ENCODE measurements at places on chromosomes 4 and X.

GRCh38 chrX:17919896-17920446 lies 58.9 kb upstream of the RAI2 start:
- no peak for DNase-seq

DNA sequence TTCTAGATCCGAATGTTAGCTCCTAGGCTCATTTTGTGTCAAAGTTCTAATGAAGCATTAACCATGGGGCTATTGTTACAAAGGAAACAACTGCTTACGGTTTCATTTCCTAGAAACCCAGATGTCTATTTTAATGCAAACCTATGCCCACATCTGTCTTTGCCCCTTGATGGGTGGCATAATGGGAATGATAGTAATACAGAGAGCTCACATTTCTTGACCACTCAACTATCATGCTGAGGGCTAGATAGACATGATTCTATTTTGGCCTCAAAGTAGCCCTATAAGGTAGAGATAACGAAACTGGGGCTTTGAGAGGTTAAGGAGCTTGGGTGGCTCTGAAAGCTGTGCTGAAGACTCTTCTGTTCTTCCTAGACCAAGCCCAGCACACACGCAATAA lies 1.9 kb downstream of the TLR7 start:
- DNase-seq, result no peak

DNA sequence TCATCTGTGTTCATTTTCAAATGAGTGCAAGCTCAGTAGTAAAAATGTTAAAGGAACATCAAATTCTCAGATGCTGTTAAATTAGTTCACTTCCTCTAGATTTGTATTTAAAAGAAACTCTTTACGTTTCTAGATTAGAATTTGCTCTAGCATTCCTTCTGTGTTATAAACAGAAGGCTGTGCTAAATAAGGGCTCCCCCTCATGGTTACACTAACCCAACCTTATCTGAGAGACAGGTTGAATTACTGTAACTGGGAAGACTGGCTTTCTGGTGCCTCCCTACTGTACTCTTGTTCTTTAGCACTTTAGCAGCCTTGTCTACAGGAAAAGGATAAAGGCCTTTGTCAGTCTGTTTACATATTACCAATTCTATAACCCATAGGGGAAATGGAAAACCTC lies 56.8 kb downstream of the RXFP1 start:
- peak; percentile 2 for DNase-seq

DNA sequence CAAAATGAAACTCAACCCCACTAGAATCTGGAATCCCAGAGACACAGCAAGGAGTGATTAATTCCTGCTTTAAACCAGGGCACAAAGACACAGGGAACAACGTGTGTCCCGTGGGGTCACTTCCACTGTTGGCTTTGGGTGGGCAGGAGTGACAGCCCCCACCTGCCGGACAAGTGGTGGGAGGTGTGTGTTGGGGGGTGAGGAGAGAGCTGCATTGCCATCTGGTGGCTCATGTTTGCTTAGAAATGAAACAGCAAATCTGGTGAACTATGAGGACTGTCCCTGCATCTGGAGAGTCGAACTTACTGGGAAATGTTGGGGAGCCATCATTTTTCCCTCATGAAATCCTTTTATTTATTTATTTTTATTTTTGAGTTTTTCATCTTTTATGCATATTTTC lies 75.9 kb upstream of the AFAP1 start:
- DNase-seq, result no peak

DNA sequence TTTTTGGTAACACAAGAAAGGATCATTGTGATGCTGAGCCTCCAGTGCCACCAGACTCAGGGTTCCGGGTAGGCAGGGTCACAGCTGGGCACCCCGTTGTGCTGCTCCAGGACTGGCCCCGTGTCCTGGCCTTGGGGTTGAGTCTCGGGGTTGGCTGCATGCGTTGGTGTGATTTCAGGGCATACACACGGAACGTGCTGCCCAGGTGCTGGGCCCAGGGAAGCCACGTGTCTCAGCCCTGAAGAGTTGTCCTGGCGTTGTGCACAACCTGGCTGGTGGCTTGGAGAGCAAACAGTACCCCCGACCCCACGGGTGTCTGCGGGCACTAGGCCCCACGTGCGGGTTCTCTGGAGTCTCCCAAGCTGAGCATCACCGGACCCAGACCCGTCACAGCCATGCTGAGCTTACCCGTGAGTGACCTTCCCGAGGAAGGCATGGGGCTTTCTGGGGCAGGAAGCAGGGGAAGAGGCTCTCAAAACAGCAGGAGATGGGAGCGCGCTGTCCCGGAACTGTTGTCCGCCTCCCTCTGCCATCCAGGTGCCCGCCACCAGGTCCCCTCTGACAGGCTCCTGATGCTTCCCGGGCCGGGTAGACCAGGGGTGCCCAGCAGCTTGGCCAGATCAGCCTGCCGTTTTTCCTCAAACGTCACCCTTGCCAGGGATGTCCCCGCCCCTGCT lies 66.1 kb upstream of the ENPP6 start:
- DNase-seq, result no peak

DNA sequence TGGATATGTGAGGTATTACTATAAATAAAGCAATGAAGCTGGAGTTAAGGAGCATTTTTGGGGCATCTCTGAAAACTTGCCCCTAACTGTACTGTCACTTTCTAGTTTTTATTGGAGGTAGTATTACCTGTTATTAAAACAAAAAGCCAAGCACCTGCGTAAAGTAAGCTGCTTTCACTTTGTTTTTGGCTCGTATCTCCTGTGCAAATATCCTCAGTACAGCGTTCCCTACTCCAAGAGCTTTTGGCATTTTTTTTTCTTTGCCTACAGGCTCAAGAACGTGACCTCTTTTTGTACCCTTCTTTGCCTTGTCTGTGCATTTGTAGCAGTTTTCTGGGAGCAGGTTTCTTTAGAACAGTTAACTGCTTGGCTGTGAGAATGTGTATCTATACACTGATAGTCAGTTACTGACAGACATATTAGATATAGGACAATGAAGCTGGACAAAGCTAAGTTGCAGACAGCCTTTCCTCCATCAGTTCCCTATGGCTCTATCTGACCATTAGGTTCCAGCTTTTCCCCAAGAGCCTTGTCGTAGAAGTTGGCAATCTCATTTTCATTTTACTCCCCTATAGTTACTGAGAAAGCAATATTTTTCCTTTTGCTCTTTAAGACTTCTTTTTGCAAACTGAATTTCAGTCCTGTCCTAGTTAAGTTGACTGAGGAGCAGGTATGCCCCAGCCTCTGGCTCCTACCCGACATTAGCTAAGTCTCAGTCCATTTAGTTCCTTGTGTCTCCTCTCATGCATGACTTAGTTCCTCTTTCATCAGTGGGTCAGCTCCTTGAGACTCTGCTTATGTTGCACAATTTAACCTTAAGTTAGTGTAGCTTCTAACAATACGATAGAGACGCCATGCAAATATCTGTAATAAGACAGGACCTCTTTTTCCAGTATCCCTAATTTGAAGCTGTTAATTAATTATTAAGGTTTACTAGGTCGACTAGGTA lies 71.5 kb upstream of the HPRT1 start:
- peak; percentile 11 for DNase-seq

GRCh38 chr4:28241021-28241420 lies 1380.4 kb downstream of the STIM2 start:
- DNase-seq, result no peak

- no peak for DNase-seq
These were observed 7.5 kb downstream of the NUDT6 start for GRCh38 chr4:122914938-122915337.

- DNase-seq, result no peak
These were observed 1.1 kb upstream of the DUSP21 start for GRCh38 chrX:44842550-44843317.

DNA sequence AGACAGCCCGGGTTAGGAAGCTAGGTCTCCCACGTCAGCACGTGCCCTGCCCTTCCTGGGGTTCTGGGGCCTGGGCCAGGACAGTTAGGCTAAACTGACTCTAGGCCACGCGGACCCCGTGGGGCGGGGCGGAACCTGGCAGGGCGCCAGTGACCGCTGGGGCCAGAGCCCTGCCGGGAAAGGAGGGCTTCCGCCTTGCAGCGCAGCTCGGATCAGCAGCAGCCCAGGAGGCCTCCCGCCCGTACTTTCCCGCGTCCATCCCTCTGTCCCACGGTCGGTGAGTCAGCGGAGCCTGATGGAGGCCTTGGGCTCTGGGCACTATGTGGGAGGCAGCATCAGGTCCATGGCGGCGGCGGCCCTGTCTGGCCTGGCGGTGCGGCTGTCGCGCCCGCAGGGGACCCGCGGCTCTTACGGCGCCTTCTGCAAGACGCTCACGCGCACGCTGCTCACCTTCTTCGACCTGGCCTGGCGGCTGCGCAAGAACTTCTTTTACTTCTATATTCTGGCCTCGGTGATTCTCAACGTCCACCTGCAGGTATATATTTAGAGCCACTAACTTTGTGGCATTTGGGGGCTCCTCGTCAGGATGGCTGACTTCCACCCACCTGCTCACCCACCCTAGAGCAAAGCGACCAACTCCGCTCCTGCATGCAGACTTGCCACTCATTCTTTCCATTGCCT lies at the start of gene SMIM10:
SMIM10 (plus strand) TSS at position 191 of the 681 bp plus-strand sequence; CDS start at position 296, 105 bp downstream.
- DNase-seq, result peak; percentile 70

GRCh38 chr4:62051332-62051731 lies 851.2 kb downstream of the ADGRL3 start:
- no peak for DNase-seq

DNA sequence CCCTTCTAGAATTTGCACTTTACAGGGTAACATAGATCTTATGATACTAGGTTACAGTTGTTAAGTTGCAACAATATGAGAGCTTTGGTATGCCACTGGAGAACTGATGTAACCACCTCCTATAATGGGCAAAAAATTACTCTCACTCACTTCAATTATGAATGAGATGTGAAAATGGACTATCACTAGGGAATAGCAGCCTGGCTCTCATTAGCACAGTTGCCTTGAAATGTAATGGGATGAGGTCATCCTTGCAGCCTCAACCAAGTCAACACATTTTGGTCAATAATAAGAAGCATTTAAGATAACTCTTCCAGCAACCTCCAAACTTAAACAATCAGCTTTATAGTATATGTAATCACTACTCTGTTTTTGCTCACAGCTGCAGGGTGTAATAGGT lies 69.4 kb downstream of the TBC1D9 start:
- no peak for DNase-seq

- DNase-seq, result no peak
These were observed 66.1 kb downstream of the PHKA2 start for GRCh38 chrX:18917831-18918230.

- no peak for DNase-seq
These were observed 3.1 kb downstream of the CPE start for GRCh38 chr4:165381821-165382373.

DNA sequence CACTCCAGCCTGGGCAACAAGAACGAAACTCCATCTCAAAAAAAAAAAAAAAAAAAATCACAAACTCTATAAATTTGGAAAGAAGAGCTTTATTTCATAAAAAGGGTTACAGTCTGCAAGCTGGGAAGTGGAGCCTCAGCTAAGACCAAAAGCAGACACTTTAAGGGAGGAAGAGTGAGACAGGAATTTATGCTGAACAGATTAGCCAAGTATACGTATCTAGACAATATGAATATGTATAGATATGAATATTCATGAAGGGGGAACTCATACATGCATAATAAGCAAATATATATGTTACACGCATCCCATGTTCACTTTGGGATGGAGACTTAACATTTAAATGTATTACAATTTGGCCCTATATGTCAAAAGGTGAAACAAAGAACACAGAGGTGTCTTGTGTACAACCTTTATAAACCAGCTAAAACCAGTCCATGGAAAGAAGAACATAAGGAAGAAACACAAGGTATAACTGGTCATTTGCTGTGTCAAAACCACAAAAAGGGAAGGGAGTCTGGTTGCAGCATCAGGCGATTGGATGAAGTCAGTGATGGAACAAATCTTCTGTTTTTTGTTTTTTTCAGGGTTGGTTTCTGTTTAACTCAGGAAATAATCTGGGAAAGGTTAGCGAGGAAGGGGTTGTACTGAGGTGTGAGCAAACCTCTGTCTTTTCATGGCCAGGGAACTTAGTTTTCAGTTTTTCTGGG lies 130.0 kb upstream of the MAOA start:
- no peak for DNase-seq

GRCh38 chr4:81116566-81116965 lies 86.1 kb downstream of the BMP3 start:
- no peak for DNase-seq

DNA sequence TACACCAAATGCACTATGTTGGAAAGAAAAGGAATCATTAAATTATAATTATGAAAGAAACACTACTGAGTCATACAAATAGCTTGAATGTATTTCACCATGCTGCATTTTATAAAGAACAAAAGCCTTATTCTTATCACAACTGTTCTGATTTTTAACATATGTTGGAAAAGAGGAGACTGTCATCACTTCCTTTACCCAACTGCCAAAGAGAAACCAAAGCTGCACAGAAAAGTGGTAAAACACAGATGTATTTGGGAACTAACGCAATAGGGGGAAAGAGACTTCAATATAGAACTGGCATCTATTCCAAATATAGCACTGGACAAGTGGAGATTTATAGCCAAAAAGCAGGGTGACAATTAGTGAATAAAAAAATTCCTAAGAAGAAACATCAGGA lies 181.0 kb downstream of the SPANXN3 start:
- no peak for DNase-seq

DNA sequence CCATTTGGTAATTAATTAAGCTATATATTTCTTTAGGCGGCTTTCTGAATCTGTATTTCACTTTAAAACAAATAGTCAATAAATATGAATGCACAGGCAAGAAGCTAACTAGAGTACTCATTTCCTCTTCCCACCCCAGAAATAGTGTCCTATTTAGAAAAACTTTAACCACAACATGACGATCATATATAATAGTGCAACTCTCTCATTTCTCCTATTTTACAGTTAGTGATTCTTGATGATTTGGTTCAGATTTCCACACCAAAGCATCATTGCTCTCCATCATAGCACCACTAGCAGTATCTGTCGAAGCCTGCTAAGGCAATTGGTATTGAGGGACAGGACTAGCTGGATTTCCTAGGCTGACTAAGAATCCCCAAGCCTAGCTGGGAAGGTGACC lies 184.0 kb upstream of the GALNTL6 start:
- DNase-seq, result no peak

DNA sequence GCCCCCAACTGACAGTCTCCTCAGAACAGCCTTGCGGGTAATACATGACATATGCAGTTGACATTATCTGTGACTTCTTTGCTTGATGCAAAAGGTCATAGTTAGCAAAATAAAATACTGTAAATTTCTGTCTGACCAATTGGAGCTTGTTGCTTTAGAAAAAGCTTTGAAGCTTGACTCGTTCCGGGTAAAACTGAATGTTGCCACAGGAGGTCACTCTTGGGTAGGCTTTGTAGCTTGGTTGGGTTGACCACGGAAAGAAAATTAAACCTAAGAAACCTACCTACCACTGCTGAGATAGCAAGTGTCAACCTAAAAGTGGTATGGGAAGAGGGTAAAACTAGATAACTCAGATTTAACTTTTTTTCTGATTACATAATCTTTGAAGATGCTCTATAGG lies 23.2 kb downstream of the PRPS2 start:
- peak; percentile 23 for DNase-seq

GRCh38 chr4:180407275-180407885 lies 1835.8 kb upstream of the TENM3 start:
- DNase-seq, result no peak

All from Caki2 (cell line).